SW480 (cell line): ENCODE measurements at places on chromosomes 12 and 14.

DNA sequence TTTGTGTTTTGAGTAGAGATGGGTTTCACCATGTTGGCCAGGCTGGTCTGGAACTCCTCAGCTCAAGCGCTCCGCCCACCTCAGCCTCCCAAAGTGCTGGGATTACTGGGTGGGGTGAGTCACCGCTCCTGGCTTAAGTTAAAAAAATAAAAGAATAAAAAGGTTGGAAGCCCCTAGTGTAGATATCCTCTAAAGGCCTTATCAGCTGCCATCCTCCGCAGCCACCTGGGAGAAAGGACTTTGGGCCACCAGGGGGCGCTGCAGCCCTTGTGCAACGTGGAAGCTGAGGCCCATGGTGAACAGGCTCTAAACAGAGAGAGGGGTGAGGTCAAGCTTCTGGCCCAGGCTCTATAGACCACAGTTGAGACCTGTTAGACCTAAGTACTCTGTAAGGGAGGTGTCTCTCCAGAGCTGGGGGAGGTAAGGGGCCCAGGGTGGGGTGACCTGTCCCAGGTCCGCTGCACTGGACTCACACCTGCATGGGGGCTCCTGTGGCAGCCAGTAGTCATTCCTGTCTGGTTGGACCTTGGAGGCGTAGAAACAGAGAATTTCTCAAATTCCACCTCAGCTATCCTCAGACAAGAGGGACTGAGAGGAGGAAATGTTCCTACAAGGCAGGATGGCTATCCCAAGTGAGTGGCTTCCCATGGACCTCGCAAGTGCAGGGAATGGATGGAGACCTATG, 14.0 kb upstream of the RACGAP1 start:
- peak; percentile 76 for DNase-seq

DNA sequence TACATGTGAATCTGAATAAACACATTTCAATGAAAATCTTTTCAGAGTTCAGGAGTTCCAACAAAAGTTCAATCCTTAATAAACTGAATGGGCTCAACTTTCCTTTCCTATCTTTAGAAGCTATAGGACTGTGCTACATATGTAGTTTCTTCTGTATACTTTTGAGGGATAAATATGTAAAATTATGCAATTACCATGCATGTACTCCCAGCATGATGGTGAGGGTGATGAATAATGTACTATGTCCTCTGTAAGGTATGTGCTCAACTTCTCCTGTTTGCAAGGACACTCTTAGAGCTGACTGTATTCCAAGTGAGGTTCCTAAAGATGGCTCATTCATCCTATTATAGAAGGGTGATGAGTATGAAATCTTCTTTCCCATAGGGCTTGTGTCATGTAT, 15.5 kb downstream of the MBIP start:
- no peak for DNase-seq

GRCh38 chr14:87386524-87386923, 606.5 kb downstream of the GALC start:
- DNase-seq, result no peak

DNA sequence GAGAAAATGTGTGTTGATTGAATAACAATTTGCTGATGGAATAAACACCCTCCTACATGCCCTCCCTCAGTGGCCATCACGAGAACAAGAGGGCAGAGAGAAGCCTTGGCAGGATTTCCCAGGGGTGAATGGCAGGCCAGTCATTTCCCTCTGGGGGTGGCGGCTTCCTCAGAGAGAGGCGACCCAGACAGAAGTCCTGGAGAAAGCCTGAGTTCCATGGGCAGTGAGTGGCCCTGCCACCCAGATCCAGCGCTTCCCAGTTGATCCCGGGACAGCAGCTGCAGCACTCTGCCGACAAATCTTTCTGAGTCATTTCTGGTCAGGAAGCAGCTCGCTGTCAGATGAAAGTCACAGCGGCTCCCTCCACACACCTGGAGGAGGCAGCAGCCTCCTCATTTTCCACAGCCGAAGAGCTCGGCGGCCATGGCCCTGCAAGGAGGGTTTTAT, 123.0 kb downstream of the SCARB1 start:
- peak; percentile 90 for DNase-seq

- no peak for DNase-seq
These were observed 12.3 kb upstream of the GLT1D1 start for GRCh38 chr12:128840862-128841468.

DNA sequence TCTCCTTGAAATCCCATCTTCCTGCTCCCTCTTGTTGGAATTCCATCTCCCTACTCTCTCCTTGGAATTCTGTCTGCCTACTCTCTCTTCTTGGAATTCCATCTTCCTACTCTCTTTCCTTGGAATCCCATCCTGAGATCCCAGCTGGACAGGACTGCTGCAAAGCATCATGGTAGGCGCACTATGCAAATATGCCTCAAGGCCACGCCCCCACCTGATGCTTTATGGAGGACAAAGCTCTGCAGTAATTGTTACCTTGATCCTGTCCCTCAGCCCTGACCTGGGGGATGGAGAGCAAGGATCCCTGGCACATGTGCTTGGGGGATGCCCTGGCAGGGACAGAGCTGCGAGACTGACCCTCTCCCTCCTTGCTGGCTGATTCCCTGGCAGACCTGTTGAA, 185.6 kb downstream of the TBX5 start:
- no peak for DNase-seq

DNA sequence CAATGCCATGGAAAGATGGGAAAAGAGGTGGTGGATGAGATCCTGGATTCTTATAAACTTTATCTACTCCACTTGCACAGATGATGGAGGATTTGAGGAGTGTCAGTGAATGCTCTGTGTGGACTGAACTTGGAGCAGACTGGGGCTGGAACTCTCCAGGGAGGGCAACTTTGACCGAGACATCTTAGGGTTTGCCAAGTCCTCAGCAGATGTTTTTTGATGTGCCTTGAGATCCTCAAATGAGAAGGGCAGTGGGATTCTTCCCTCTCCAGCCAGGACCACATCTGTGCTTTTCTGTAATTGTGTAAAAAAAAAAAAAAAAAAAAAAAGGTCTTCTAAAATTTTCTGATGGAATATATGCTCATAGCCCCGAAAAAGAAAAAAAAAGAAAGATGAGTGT, 23.0 kb upstream of the MYL2 start:
- DNase-seq, result no peak

GRCh38 chr14:57389646-57390036, 745 bp upstream of the NAA30 start:
- DNase-seq, result peak; percentile 62

DNA sequence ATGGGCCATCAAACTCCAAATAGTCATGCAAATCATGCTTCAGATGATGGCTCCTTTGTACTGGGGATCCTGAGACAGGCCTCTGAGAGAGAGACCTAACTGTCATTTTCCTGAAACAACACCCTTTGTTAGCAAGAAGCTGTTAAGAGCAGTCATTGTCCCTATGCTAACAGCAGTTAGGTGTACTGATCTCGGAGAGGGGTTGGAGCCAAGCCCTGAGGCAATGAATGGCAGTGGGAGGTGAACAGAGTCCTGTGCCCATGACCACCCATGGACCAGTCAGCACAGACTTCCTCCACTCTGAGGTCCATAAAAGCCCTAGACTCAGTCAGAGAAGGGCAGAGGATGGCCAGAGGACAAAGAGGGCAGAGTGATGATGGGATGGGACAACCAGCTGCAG, 747.6 kb upstream of the LRFN5 start:
- no peak for DNase-seq

DNA sequence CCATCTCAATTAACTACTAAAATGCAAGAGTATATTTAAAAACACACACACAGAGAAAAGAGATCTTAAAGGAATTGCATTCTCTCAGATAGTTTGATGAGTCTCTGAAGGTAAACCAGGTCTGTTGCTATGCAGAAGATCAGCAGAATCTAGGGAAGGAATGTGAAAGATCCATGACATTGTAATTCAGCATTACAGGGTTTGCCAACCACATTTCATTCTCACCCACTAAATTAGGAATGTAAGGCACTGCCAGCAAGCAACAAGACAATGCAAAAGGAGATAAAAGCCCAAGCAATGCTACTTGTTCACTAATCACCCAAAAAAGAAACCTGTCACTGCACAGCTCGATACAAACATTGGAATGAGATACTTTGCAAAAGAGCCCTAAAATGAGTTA, 106.3 kb downstream of the LRIG3 start:
- DNase-seq, result no peak

- DNase-seq, result no peak
These were observed 481 bp downstream of the MAX start for GRCh38 chr14:65101631-65102440.

GRCh38 chr14:39469094-39469710, 37.0 kb upstream of the FBXO33 start:
- DNase-seq, result no peak

- DNase-seq, result no peak
These were observed 79.1 kb upstream of the EGLN3 start for GRCh38 chr14:34029921-34030334.

GRCh38 chr14:106372870-106373652, 846.7 kb downstream of the TMEM121 start:
- DNase-seq, result peak; percentile 79

DNA sequence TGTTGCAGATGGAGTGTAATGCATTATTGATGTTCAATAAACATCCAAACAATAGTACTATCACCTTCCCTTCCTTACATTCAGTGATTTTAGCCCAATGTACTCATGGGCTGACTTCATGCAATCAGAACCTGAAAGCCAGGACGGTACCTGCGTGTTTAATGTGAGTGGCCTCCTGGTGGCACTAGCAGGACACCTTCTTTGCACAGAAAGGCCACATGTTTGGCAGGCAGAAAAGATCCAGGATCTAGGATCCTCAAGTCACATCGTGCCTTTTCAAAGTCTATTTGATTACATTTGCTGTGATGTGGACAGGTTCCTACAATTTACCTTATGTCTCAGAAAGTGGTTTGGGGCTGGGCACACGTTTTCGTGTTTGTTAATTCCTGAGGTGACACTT, 82.9 kb downstream of the NEDD1 start:
- DNase-seq, result peak; percentile 46

DNA sequence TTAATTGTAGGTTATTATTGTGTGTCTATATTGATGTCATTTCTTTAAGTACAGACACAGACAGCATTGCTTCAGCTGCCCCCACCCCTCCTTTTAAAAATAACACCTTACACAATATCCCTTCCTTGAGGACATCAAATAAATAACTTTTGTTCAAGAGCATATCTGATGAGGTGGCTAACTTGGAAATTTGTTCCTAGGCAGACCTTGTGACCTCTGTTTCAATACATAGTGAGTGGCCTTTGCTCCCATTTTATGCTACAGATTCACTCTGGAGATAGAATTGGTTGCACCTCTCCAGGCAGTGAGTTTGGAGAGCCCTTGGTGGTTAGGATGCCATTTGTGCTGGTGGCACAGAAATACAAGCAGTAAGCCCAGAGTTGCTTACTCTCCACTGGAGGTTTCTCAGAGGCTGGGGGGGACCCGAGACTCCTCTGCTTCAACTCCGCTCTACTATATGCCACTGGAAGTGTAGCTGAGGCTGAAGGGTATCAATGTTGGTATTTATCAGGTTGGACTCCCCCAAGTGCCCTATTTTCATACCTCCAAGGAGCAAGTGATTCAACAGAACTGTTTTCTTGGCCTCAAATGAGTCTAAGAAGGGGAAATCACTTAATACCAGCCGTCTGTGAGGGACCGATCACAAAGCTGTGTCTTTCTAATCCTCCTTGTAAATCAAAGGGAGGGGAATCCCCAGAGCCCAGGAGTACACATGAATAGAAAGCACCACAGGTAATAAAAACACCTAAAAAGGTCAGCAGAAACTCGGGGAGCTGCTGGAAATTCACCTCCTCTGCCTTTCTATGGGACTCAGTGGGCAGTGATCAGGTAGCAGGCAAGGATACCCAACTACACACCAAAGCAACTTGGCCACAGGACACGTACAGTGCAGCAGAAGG, 463.1 kb downstream of the RAD51B start:
- no peak for DNase-seq

DNA sequence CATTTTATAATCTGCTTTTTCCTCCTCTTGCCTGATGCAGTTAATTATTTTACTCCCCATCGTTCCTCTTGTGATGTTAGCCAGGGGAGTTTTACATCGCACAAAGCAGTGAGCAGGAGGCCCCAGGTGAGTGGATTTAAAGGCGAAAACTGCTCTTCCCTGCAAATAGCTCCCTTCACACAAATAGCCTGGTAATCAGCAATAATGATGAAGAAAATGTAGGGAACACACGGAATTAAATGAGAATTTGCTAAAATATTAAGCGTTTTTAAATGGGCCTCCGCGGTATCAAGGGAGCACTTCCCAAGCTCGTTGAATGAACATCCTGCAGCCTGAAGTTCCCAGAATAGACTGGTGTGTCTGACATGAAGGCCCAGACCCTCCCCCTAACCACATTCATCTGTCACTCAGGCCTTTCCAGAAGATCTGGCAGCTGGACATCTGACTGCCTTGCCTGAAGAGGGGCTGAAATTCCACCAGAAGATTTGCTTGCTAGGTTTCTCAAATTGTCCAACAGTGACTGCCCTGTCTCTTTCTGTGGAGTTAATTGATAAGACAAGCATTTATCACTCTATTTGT, 127.2 kb downstream of the CCDC60 start:
- DNase-seq, result no peak

DNA sequence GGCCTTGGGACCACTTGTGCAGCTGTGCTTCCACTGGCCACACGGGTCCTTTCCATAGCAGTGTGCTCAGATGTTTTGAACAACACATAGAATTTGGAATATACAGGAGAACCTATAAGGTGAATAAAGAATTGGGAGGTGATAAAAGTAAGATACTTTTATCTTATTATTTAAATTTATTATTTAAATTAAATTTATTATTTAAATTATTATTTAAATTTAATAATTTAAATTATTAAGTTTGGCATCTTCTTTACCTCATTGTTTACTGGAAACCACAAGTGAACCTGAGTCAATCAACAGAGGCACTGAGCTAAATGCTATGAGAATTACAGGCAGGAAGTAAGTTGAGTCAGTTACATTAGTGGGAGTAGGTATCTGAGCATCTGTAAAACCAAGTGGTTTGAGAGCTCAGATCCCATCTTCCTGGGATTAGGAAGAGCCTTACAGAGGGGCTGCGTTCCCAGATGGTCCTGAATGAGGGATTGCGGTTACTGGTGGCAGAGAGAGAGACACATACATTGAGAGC, 103.1 kb downstream of the ESR2 start:
- DNase-seq, result no peak

DNA sequence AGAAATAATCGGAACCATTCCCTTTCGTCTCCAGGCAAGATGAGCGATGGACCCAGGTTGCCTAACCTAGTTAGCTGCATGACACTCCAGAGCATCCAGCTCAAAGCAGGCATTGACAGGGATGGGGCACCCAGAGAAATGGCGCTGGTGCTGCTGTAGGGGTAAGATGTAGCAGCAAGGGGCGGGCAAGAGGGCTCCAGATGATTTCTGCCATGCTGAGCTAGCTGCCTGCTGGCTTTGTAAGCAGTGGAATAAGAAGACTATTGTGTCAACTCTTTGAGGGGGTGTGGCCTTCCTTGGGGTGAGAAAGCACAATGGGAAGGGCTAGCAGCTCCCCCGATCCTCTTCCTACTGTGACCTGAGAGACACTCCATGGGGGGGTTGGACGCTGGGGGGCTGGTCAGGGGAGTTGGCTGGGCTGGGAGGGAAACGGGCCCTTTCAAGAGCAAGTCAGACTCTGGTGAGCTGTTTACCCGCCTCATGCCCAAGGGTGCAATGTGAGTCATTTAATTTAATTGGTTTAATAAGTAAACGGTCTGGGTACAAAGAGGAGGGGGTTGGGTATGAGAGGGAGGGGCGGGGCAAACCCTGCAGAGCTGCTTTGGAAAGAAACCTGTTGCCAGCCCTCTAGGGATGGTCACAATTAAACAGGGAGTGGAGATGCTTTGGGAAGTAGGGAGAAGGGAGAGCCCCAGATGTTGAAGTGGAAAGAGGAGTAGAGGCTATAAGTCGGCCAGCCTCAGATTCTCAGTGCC, 50.5 kb downstream of the B4GALNT3 start:
- DNase-seq, result peak; percentile 93
